ENCODE measurements at places on chromosomes 4 and X.

GRCh38 chrX:101619364-101619763 lies 1.6 kb upstream of the ARMCX6 start:
- DNase-seq: no peak

- no peak for DNase-seq
These were observed 30.8 kb upstream of the CT47C1 start for GRCh38 chrX:119042040-119042439.

- DNase-seq: no peak
These were observed 43.9 kb upstream of the NEIL3 start for GRCh38 chr4:177265729-177266128.

- no peak for DNase-seq
These were observed 57.6 kb downstream of the UGT2B11 start for GRCh38 chr4:69156913-69157312.

DNA sequence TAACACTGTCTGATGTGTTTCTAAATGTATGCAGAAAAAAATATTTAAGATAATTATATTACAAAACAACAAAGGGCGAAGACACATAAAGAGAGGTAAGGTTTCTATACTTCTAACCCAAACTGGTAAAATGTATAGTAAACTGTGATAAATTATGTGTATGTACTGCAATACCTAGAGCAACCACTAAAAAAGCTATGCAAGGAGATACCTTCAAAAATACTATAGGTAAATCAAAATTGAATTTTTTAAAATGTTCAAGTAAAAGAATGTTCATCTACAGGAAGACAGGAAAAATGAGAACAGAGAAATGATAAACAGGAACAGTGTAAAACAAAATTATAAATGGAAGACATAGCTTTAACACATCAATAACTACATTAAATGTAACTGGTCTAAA lies 27.3 kb upstream of the RAI2 start:
- DNase-seq: no peak

DNA sequence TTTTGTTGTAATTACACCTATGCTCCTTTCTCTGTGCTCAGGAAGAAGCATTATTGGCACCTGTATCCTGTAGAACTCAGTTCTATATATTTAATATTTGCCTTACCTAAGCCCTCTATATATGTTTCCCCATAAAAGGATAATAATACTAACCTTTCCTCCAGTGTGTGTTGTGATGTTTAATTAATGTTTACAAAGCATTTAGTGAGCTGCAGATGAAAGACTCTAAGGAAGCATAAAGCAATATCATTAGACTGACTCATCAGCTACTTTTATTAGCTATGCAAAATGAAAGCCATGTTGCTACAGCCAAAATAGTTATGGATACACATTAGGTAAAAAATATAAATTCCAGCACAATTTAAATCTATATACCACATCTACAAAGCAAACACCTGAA lies 93.6 kb upstream of the PTPN13 start:
- DNase-seq: no peak

GRCh38 chr4:81350040-81350439 lies 121.7 kb downstream of the RASGEF1B start:
- no peak for DNase-seq

- no peak for DNase-seq
These were observed 166.5 kb downstream of the CPEB2 start for GRCh38 chr4:15168759-15169158.

GRCh38 chr4:88655226-88655625 lies 42.4 kb downstream of the NAP1L5 start:
- DNase-seq: no peak

DNA sequence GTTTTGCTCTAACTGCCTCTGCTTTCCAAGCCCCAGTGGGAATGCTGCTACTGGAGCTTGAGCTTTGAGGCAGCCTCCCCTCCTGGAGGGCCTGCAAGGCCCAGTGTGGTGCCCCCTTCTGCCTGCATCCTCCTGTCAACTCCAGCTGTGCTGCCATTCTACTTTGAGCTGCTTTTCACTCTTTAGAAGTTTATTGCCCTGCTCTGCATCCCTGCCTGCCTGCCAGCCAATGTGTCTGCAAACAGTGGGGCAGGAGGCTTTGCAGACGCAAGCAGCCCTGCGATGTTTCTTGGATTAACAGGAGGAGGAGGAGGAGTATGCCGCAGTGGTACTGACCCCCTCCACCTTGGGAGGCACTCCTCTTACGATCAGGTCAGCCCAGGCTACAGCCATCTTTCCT lies 16.4 kb downstream of the TMEM31 start:
- no peak for DNase-seq

GRCh38 chr4:182533964-182534363 lies 290.8 kb downstream of the TENM3 start:
- no peak for DNase-seq

DNA sequence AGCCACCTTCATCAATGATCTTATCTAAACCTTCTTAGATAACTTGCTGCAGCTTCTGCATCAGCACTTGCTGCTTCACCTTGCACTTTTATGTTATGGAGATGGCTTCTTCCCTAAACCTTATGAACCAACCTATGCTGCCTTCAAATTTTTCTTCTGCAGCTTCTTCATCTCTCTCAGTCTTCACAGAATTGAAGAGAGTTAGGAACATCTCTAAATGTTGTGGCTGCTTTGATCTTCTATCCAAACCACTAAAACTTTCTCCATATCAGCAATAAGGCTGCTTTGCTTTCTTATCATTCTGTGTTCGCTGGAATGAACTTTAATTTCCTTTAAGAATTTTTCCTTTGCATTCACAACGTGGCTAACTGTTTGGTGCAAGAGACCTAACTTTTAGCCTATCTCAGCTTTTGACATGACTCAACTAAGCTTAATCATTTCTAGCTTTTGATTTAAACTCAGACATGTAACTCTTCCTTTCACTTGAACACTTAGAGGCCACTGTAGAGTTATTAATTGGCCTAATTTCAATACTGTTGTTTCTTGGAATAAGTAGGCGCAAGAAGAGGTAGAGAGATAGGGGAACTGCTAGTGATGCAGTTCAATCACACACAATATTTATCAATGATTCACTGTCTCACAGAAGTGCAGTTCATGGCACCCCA lies 36.1 kb upstream of the CORIN start:
- no peak for DNase-seq

GRCh38 chrX:79524642-79525041 lies 157.5 kb upstream of the ITM2A start:
- DNase-seq: no peak

DNA sequence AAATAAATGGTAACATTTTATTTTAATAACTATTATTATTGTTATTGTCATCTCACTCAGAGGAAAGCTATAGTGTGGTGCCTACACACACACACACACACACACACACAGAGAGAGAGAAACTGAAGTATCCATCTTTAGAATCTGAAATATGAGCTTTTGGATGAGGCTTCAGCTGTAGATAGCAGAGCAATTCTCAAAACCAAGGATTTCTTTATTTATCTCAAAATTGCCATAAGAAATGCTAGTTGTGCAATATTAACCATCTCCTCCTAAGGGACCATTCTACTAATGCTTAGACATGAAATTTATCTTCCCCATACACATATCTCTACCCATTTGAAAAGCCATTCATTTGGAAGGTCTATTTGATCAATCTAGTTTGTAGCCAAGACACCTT lies 50.1 kb upstream of the SGMS2 start:
- DNase-seq: no peak

- no peak for DNase-seq
These were observed 40.1 kb downstream of the NOP14 start for GRCh38 chr4:2923141-2923551.

- DNase-seq: no peak
These were observed 1927.3 kb downstream of the STIM2 start for GRCh38 chr4:28787947-28788346.

- DNase-seq: no peak
These were observed 168.4 kb upstream of the WDR1 start for GRCh38 chr4:10285028-10285427.

- no peak for DNase-seq
These were observed 377 bp downstream of the TIMM17B start for GRCh38 chrX:48897157-48897624.

GRCh38 chr4:183563874-183564273 lies 59.0 kb downstream of the ING2 start:
- DNase-seq: no peak

GRCh38 chr4:179596621-179597020 lies 2154.4 kb upstream of the AGA start:
- DNase-seq: no peak
